ENCODE measurements at places on chromosomes 13 and 19.

DNA sequence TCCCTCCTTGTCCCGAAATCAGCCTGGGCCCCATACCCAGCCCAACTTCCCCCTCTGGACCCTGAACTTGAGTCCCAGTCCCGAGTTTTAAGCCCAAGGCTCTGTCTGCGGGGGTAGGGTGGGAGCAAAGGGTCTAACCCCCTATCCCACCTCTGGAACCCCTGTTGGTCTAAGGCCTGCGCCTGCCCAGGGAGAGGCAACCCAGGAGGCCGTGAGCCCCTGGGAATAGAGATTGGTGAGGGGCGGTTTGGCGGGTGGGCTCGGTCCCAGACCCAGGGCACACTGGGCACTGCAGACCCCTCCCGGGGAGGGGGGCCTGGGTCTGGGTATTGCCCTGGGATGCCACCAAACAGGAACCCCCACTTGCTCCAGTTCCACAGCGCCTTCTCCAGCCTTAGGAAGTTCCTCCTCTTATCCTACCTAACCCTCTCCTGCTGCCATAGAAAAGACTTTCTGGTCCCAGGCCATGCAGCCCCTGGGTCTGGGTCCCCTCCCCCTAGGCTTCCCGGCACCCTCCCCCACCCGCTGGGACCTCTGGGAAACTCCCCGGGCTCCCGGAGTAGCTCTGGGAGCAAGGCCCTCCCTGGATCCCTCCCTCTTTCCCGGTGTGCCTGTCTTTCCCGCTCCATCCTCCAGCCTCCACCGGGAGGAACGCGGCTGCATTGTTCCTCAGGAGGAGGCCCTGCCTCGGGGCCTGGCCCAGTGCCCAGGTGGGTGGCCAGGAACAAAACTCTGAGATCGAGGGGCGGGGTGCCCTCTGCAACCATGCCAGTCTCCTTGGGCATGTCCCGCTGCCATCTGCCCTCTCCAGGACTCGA lies 33.6 kb upstream of the NANOS3 start:
- no peak for DNase-seq

DNA sequence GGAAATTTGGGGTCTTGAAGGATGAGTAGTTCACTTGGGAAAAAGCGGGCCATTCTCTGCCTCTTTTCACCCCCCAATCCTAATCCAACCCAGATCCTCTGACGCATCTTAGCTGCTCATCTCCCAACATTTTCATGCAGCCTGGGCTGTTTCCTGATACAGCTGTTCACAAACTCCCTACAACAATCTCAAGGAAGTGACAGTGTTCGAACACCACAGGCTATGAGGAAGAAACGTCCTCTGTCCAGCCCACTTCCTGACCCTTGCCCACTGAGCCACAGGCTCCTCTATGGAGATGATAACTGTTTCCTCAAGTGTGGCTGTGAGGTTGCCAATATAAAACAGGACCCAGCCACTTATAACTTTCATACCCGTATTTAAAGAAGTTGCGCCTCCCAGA lies 16.2 kb downstream of the LMTK3 start:
- no peak for DNase-seq

GRCh38 chr19:22831211-22831610 lies 880 bp upstream of the ZNF723 start:
- DNase-seq = no peak

GRCh38 chr13:114235697-114236096 lies 1.0 kb downstream of the CDC16 start:
- DNase-seq = no peak

GRCh38 chr19:47280183-47280797 lies 5.6 kb downstream of the INAFM1 start:
- peak; percentile 66 for DNase-seq

GRCh38 chr19:45152504-45153338 lies 8.1 kb downstream of the NKPD1 start:
- DNase-seq = peak; percentile 39

GRCh38 chr19:29089315-29089870 lies 123.6 kb downstream of the UQCRFS1 start:
- no peak for DNase-seq

DNA sequence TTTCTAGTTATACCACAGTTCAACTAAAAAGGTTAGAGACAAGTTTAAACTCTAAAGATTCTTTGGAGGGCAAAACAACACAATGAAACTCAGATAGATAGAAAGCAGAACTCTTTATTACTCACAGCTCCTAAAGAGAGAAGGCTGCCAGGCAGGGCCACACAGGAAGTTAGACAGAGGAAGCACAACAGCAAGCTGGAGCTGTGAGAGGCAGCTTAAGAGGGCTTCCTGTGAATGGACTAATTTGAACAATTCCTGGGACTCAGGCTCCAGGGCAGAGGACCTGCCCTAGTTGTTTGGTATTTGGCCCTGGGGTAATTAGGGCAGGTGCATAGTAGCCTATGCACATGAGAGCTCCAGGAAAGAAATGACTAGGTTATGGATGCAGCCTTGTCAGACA lies 803.6 kb downstream of the DIAPH3 start:
- no peak for DNase-seq

DNA sequence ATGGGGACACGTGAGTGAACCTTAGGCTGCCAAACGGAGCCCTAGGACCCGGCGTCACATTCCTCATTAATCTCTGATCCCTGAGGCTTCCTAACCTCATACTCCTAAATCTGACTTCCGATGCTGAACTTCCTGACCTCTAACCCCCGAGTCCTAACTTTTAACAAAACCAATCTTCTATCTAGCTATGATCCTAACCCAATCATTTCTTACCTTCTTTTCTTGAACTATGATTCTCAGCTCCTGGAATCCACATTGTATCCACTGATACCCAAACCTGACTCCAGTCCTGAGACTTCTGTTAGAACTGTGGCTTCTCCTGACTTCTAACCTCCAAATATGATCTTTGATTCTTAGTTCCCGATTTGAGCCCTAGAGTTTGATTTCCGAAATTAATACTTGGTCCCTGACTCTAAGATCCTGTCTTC lies 447 bp downstream of the NFKBIB start:
- DNase-seq = no peak

DNA sequence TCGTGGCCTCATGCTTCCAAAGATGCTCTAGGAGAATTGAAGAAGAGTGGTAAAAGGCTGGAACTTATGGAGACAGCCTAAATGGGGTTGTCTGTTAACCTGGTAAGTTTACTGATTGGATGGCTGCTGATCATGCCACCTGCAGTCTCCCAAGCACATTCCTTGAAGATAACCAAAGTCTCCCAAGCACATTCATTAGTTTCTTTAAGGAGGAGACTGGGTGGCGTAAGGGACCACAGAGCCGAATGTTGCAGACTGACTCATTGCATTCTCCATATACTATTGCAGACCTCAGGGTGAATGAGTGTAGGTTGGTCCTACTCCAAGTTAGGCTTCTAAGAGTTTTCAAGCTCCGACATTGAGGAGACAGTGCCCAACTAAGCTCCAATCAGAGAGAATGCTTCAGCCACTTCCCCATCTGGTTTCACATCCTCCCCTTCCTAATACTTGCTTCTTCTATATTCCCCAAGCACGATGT lies at the start of gene IGFL3:
Gene IGFL3, minus strand, starts transcription at position 51 of the 478 bp plus-strand sequence. Its CDS starts 39 bp downstream, at position 12.
- DNase-seq = no peak

GRCh38 chr13:49649244-49649962 lies 21.1 kb downstream of the ARL11 start:
- DNase-seq = no peak

GRCh38 chr19:9849791-9850190 lies 14.7 kb downstream of the PIN1 start:
- DNase-seq = no peak

GRCh38 chr19:29386970-29387369 lies 138.8 kb upstream of the VSTM2B start:
- DNase-seq = no peak

DNA sequence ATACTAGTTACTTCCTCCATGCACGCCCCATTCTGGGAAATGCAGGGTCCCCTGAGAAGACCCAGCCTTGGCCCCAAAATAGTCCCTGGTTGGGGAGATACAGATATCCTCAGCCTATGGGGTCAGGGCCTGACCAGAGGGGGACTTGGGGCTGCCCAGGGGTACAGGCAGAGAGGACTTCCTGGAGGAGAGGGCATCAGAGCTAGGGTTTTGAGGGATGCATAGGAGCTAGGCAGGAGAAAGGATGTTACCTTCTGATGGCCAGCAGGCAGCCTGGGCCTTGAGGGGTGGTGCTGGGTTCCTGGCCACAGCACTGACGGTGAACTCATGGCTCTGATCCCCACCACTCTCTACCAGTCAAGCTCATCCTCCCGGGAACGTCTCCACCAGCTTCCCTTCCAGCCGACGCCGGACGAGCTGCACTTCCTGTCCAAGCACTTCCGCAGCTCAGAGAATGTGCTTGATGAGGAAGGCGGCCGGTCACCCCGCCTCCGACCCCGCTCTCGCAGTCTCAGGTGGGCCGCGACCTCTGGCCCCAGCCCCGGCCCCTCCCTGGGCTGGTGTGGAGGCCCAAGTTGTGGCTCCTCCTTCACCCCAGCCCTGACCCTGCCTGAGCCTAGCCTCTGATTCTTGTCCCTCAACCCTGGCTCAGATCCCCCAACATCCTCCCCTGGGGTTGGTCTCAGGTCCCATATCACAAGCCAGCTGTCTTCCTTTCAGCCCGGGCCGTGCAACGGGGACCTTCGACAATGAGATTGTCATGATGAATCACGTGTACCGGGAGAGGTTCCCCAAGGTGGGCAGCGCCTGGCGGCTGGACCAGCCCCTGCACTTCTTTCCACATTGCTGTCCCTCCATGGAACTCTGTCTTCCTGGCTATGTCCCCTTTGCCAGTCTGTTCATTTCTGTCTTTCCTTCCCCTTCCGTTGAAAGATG lies 25.6 kb downstream of the MAST3 start:
- no peak for DNase-seq

DNA sequence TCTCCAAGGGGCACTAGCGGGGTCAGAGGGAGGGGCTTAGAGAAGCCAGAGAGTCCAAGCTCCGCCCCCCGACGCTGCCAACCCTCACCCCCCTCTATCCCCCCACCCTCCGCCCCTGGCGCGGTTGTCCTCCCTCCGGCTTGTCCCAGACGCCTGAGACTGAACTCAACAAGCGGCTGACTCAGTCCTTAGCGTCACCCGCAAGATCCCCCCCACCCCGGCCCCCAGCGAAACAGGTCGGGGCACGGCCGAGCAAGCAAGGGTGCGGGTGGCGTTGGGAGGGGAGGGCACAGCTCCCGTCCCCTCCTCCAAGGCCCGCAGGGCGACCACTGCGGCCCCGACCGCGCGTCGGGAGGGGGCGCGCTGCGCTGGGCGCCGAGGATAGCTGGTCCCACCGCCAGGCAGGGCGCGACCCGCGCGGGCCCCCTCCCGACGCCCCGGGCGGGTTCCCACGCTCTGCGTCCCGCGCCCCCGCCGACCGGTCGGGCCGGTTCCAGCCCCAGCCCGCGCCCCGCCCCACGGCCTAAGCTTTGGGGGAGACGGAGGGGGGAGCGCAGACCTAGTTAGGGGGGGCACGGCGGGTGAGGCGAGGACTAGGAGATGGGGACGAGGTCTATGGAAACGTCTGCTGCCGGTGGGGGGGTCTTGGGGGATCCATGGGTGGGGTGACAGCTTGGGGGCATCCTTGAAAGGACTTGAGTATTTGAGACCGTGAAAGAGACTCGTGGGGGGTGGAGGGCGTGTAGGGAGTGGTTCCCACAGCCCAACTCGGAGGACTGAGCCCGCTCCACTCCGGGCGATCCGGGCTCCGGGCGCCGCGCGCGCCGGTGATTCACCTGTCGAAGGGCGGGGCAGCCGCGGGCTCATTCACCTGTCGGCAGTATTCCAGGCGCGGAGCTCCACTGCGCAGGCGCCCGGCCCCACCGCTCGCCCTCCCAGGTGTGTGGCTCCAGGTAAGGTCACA lies 5.1 kb downstream of the NOTCH3 start:
- no peak for DNase-seq

DNA sequence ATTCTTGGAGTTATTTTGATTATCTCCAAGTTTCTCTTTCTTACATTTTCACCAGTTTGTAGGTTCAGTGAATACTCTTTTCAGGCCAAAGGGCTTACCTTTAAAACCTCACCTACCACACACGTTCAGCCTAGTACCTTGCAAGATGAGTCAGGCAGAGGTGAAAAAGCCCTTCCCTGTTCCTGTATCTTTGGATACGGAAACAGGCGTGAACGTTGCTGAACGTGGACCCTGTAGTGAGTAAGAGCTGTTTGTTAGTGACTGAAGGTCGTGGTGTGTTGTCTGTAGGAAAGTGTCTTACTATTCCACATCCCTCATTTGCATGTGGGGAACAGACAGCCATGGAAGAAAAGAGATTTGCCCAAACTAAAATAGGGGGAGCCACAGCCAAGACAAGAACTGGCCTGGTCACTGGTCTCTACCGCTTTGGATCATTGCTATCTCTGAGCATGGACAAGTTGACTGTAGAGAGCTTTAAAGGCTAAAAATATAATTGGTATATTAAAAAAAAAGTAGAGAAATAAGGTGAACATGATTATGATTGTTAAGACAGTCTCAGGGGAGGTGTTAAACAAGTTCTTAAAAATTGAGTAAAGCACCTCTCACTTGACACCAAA lies 3.5 kb downstream of the CEBPG start:
- DNase-seq = no peak
